ENCODE measurements at places on chromosomes 4 and X.

- DNase-seq: no peak
Measured at GRCh38 chrX:28649541-28649940, 62.3 kb downstream of the IL1RAPL1 start.

DNA sequence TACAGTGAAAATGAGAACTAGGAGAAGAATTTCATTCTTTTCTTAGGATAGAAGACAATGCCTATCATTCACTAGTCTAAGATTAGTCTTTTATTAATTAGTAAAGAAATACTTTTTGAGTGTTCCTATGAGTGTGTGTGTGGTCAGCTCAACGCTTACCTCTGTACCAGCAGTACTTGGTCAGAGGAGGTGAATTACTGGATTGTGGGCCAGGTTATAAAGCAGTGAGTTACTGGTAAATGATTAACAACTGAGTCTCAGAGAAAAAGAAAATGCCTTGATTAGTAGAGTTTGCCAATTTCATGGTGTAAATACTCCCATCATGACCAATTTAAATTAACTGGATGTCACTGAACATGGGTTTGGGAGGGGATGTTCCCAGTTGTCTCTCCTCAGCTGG, 444.6 kb downstream of the STIM2 start:
- DNase-seq: no peak

- DNase-seq: no peak
Measured at GRCh38 chrX:68193234-68193633, 240.1 kb downstream of the OPHN1 start.

- DNase-seq: no peak
Measured at GRCh38 chr4:90883519-90883918, 756.3 kb downstream of the CCSER1 start.

GRCh38 chr4:26020881-26021280, 106.9 kb downstream of the SMIM20 start:
- no peak for DNase-seq

DNA sequence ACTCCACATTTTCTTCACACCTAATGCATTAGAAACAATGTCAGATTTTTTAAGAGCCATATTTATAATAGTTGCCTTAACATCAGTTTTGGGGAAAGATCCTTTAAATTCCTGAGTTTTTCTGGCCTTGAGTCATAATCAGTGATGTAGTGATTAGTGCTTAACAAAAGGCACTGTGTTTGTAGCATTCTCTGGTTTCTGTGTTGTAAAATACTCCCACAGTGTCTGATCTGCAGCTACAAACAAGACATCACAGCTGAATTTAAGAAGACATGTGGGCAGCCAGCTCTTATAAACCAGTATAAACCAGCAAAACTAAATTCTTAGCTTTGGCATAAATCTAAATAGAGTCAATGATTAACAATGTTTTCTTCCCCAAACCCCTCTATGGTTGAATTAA, 233.8 kb downstream of the FSTL5 start:
- DNase-seq: no peak
